GM23338 (cell line): ENCODE measurements at places on chromosomes 6 and 20. TPM values are rescaled to one million over a fixed set of nuclear protein-coding genes. Genes with fewer than 3 reads are reported as not detected.
A peak's percentile ranks its signal among the peaks of the same experiment; 100 is the strongest.

- no peak for DNase-seq
Measured at GRCh38 chr20:29497261-29497671, 1760.2 kb upstream of the DEFB115 start.

GRCh38 chr6:29907637-29908340 lies 34.5 kb upstream of the HLA-A start:
- DNase-seq: no peak

- DNase-seq: no peak
Measured at GRCh38 chr6:143965503-143966171, 42.4 kb downstream of the PLAGL1 start.

GRCh38 chr6:1262704-1263038 lies 49.2 kb upstream of the FOXQ1 start:
- DNase-seq: no peak

DNA sequence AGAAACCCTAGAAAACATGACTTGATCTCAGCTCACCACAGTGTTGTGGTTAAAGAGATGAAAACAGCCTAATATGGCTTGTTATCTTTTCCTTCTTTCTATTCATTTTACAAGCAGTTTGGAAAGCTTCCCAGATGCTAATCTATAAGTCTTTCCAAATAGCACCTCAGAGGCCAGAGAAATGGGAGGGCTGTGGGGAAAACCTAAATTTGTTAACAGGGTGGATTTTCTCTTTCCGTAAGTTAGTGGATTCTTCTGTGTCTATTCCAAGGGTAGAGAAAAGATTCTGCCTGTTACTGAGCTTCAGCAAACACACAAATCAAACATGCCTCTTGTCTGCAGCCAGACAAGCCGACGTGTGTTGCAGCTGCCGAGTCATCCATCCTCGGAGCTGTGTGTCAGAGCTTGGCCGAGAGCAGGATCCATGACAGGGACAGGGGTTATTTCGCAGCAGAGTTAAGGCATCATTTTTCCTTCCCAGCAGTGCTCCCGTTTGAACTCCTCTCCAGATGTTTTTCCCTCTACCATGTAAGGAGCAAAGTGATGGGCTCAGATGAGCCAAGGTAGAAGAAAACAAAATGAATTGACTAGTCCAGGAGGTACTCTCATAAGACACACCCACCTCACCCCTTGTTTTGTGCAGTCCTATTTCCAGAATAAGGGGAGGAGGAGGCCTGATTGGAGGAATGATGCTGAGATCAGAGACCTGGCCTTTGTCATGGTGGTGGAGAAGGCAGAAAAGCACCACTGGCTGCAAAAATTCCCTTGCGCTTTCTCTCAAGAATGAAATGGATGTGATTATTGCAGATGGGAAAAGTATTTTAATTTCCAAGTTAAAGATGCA lies 560.0 kb downstream of the C6orf118 start:
- DNase-seq: no peak

DNA sequence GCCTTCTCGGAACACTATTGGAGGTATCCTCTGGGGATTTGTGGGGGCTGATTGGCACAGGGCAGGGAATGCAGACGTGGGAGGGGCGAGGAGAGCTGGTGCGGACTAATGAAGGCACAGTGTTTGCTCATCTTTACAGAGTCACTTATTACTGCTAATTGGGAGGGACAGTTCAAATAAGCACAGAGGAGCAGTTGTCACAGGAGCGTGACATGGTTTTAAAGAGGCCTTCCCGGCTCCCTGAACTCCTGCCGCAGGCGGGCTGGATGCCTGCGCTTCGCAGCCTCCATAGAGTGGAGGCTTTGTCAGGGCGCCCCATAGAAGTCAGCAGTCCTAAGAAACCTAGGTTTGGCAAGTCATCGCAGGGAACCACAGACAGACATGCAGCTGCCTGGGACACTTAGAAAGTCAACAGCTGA lies 149.6 kb downstream of the LINC00237 start:
- DNase-seq: no peak

DNA sequence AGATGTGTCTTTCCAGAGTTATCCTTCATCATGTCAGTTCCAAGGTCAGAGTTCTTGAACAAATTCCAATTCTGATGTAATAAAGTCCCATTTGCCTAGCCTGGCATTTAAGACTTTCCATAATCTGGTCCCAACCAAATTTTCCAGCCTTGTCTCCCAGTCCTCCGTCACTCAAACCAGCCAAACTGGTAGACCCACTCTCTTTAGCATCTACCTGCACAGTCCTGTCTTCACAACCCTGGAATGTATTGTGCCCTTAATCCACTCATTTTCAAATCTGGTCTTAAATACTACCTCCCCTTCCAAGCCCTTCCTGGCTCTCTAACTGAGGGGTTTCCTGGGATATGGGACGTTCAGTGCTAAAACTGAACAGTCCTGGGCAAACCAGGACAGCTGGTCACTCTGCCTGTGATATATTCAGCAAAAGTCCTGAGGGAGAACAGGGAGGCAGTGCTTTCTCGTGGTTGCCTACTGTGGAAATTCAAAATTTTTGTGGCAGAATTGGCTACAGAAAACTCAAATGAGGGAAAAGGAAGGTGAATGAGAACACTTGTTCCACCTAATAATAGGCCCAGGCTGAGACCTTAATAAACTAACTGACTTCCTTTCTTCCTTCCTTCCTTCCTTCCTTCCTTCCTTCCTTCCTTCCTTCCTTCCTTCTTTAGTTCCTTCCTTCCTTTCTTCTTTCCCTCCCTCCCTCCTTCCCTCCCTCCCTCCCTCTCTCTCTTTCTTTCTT lies 10.8 kb upstream of the AKAP7 start:
- no peak for DNase-seq

GRCh38 chr6:151014404-151015100 lies 149.1 kb downstream of the MTHFD1L start:
- peak; percentile 84 for DNase-seq

GRCh38 chr6:41071501-41071922 lies 644 bp downstream of the OARD1 start:
- no peak for DNase-seq

- DNase-seq: no peak
Measured at GRCh38 chr6:141248021-141248799, 884.5 kb upstream of the GJE1 start.

The GPR63 gene
- 5.4 and 5.5 TPM in 2 replicates for polyA plus RNA-seq

- DNase-seq: no peak
Measured at GRCh38 chr6:108779536-108780275, 68.5 kb upstream of the ARMC2 start.

DNA sequence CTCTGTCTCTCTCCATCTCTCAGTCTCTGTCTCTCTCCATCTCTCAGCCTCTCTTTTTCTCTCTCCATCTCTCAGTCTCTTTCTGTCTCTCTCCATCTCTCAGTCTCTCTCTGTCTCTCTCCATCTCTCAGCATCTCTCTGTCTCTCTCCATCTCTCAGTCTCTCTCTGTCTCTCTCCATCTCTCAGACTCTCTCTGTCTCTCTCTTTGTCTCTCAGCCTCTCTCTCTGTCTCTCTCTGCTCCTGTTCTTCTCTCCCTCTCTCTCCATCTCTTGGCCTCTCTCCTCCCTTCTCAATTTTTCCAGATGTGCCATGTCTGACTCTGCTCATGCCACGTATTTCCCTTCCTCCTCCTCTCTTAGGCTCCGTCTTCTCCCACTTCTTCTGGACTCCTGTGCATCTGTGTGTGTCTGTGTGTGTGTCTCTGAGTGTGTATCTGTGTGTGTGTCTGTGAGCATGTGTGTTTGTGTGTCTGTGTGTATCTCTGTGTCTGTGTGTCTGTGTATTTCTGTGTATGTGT lies 72.7 kb downstream of the SRC start:
- DNase-seq: no peak

The EPHA7 gene
- polyA plus RNA-seq: 1.4 and 3.3 TPM in 2 replicates

GRCh38 chr6:109816452-109817374 lies 125.6 kb downstream of the FIG4 start:
- DNase-seq: no peak

DNA sequence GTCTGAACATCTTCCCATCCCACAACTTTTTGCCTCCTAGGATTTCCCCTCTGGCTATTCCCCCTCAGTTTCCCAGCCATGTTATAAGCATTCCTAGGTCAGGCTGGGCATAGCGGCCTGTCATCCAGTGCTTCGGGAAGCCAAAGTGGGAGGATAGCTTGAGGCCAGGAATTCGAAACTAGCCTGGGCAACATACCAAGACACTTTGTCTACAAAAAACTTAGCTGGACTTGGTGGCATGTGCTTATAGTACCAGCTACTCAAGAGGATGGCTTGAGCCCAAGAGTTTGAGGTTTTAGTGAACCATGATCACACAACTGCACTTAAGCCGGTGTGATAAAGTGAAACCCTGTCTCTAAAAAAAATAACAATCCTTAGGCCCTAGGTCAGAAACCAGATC lies 447.4 kb downstream of the KIF16B start:
- DNase-seq: no peak

DNA sequence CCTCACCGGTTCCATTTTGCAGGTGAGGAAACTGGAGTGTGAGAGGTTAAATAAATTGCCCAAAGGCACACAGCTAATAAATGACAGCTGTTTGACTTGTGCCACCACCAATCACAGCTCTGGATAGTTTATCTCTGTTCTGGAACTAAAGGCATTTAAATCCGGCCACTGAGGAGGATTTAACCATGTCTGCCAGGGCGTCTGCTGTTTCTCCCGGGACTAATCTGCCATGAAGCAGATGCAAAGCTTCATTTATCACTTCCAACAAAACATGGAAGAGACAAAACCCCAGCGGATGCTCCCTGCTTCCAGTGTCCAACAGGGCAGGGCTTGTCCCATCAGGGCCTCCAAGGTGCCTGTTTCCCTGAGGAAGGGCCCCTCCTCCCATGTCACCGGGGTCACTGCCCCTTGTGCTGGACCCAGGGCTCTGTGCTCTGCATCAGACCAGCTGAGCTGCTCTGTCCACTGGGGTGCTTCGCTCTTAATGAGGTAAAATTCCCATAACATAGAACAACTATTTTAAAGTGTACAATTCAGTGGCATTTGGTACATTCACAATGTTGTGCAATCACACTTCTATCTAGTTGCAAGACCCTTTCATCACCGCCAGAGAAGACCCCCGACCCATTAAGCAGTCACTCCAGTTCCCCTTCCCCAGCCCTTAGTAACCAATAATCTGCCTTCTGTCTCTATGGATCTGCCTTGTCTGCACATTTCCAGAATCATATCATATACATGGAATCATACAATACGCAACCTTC lies 244.3 kb downstream of the PTPRT start:
- no peak for DNase-seq

The UTRN gene
- polyA plus RNA-seq: 34.8 and 53.9 TPM in 2 replicates

The SLC24A3 gene
- polyA plus RNA-seq: 0.81 and 1.2 TPM in 2 replicates

DNA sequence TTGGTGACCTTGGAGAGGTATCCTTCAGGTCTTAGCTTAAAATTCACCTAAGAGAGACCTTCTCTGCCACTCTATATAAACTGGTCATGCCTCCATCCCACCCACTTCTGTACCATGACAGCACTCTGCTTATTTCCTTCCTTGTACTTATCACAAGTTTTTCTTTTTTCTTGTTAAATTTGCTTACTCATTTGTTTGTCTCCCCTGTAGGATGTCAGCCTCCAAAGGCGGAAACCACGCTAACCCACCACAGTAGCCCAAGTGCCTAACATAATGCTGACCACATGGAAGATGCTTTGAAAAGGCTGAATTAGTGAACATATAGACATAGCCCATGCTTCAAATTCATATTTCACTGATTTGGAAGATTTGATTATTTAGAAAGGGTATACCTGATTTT lies 5.4 kb downstream of the BMP6 start:
- DNase-seq: no peak

DNA sequence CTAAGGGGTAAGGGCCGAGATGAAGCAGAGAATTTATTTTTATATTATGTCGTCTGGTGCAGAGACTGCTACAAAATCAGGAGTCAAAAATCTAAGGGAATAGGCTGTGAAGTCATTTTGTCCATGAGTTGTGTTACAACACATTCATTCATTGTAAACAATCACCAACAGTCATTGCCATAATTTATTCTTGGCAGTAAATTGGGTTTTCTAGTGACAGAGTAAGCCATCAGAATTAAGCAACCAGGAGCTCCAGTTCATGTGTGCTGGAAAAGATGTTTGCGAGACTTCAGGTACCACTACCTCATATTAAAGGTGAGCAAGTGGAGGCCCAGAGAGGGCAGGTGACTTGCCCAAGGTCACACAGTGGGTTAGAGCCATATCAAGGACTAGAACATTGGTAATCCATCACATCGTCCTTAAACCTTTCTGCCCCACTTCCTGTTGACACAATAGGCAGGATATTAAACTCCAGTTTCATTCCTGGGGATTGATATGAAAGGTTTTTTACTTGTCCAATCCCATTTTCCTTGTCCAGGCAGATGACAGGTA lies 46.0 kb downstream of the E2F3 start:
- no peak for DNase-seq

The BANF2 gene
- not detected in 2 replicates for polyA plus RNA-seq

GRCh38 chr20:36815454-36816091 lies 42.0 kb upstream of the DSN1 start:
- peak; percentile 60 for DNase-seq

- DNase-seq: no peak
Measured at GRCh38 chr6:114407426-114408035, 64.7 kb upstream of the HS3ST5 start.

DNA sequence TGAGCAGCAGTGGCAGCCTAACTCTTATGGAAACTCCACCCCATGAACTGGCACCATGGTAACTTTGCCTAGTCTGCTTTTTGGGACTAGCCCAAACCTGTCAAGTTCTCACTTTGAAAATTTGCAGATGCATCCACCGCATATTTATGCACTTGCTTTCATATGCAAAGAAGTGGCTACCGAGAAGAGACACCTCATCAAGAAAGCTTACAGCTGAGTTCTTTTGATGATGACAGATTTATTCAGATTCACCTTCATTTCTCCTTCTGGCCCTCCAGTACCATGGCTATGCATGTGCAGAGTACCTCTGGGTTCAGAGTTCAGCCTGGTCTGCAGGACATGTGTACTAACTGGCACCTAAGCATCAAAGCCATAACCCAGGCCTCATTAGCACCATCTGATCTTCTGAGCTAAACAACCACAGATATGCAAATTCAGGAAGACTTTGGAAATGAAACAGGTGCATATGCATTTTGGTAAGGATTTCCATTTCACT lies 154.3 kb upstream of the TENT5A start:
- DNase-seq: no peak

The FAM209A gene
- not detected in 2 replicates for polyA plus RNA-seq

- DNase-seq: peak; percentile 41
Measured at GRCh38 chr6:124389127-124389526, 573.1 kb upstream of the RNF217 start.

DNA sequence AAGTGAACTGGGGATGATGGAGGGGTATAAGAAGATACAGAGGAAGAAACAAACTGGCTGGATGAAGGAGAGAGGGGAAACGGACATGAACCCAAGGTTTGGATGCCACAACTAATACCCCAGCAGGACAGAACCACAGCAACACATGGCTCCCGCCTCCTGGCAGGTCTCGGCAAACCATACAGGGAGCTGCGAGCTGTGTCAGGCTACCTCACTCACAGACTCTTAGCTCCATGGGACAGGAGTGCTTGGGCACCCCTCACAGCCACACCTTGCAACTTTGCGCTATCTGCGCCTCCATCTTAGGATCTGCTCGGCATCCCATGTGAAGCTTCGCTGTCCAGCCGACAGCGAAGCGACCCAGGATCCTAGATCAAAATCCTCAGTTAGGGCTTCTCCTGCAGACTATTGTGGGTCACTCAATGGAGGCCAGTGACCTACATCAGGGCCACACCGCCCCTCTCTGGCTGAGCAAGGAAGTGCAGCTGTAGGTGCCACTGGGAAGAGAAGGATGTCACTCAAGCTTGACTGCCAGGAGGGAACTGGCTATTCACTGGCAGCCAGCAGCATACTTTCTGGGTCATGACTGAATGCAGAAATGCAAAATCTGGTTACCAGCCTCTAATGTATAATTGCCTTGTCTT lies 174.4 kb upstream of the RIN2 start:
- peak; percentile 91 for DNase-seq

The ISM1 gene
- 0.15 and 0.73 TPM in 2 replicates for polyA plus RNA-seq
